Stomach (tissue), 19 donors: ENCODE measurements at places on chromosomes 2 and 18. TPM values are rescaled to one million over a fixed set of nuclear protein-coding genes. Genes with fewer than 3 reads are reported as not detected.

DNA sequence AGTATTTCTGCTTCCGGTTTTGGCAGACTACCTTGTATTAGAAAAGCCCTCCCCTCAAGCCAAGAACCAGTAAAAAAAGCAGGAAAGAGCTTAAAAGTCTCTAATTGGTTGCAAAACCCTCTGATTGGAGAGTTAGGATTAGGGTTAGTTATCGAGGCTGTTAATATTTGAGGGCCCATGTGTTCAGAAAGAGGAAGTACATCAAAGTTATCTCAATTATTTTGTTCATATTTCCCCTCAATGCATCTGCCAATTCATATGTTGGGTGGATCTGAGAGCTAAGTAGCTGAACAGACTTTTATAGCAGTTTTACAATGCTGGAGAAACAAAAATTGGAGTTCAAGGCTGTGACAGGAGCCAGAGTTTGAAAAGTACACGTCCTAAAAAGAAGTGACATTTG, 43.1 kb upstream of the KLHL14 start:
- no peak for DNase-seq

- DNase-seq: no peak
Observed at GRCh38 chr2:98293030-98293429, 53.2 kb upstream of the CNGA3 start.

DNA sequence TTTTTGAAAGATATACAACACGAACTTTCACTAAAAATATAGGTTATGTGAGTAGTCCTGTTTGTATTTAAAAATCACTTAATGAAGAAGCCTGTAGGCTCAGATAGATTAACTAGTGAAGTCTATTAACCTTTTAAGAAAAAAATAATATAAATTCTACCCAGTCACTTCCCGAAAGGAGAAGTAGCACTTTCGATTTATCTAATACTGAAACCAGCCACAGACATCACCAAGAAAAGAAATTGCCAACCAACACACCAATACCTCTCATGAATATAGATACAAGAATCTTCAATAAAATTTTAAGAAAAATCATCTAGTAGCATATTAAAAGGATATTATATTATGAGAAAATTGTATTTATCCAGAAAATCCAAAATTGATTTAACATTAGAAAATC, 160.5 kb downstream of the GALNT13 start:
- no peak for DNase-seq

DNA sequence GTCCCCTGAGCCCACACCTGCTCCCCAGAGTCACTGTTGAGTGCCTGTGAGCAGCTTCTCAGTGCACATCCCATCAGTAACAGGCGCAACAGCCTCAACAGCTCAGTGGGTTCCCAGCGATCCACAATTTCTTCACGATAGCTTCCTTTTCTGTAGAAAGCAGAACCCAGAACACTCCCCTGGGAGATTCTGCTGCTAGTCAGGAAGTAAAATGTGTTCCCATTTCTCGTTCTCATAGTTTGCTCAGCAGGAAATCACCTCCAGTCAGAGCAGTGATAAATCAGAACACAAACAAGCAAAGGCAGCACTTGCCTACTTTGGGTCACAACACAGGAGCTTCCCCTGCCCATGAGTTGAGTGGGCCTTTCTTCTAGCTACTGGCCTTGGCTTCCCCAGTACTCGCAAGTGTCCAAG, 48.9 kb upstream of the ATG16L1 start:
- DNase-seq: no peak

GRCh38 chr2:231673348-231673770, 35.0 kb upstream of the PTMA start:
- peak; percentile 92 for DNase-seq

DNA sequence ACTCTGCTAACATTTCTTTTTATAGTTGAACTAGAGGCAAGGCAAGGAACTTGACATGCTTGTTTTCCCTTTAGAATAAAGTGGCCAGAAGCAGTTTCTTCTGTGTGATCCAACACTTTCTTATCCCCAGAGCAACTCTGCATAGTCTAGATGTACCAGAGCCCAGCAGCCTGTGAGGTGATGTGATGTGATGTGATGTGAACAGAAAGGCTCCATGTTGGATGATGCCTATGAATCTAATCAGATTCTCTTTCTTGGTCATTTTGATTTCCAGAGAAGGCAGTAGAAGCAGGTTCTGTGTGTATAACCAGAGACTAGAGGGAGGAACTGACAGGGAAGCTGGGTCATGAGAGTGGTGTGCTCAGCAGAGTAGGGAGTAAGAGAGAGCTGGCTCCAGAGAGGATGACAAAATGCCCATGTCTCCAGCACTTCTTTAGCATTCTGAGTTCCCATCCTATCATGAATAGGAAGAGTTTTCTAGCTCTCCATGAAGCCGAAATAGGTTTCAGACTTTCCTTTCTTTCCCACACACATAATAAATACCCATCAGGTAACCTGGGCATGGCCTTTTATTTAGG, 31.0 kb upstream of the PTH2R start:
- DNase-seq: no peak

DNA sequence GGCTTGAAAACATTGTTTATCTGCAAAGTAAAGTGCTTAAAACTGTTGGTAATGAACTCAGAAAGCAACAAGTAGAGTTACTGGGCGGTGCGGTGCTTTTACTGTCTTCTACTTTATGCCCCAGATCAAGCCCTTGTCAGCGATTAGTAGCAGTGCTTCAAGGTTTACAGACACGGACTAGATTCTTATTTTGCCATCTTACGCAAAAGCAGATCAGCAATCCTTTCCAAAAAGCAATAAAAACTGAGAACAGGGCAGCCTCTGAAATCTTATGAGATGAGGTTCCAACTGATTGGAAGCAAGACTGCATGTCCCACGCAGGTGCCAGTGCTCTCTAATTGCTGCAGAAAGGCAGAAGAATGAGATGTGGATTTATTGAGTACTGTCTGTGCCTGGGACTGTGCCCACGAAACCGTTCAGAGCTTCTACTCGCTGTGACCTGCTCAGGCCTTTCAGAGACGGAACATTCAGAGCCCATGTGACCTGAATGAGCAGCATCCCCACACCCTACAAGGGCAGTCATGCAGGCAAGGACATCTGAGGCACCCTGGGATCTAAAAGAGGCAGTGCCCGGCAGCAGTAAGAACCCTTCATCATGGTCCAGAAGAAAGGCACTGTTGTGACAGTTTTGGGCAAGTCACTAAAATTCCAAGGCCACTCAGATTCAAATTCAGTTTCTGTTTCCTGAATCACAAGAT, 15.7 kb downstream of the COL4A3 start:
- no peak for DNase-seq

- DNase-seq: peak; percentile 60
Observed at GRCh38 chr2:238938003-238938400, 90.1 kb downstream of the TWIST2 start.

- no peak for DNase-seq
Observed at GRCh38 chr2:64212801-64213321, 68.6 kb upstream of the PELI1 start.

DNA sequence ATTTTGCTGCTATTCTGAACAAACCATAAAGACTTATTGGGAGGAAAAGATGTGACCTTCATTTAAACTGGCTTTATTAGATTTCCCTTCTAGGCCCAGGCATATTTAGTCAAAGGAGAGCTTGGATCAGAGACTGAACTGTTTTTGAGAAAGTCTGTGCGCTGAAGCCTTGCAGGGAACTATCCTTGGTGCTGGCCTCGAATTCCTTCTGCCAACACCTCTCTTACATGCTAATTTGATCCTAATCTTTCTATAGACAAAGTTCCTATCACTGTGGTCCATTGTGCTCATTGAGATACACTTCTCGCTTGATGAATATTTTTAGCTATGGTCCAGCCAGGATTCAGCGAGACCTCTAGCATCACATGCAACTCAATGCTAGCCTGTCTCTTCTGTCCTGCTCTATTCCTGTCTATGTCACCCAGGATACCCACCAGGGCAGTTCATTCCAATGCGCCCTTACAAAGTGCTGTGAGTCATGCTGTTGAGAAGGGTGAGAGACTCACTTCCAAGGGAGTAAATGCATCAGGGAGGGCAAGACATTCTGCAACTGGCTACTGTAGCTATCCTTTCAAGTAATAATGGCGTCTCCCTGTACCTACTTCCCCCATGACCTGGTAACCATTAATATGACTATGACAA, 356.7 kb upstream of the LYPD1 start:
- DNase-seq: no peak

DNA sequence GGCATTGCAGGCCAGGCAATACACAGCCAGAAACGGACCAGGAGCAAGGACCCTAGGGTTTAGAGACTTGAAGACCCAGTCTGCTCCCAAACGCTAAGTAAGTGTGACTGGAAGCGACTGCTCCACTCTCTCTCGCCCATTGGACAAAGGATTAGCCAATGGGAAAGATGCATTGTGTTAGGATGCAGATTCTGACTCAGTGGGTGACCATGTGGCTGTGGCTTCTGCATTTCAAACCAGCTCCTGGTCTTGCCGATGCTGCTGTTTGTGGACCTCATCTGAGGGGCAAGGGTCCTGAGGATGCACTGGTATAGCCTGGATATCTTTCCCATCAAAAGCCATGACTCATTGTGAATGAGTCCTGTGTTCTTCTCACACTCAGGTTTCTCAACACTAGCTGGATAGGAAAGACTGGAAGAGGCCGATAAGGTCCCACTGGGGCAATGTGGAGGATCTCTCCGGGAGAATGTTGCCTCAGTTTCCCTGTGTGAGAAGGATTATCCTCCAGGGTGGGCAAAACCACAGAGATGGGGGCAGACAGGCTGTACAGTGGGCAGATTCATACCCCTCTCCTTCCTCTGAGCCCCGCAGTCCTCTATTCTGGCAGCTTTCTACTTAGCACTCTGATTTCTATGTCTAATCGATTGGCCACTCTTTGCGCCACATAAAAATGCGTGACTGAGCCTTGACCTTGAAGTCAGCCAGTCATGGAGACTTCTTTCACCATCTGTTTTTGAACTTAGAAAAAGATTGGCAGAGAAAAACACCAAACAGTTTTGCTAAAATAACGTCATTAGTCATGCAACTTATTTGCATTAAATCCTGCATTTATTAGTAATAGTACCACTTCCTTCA, 257.1 kb downstream of the PRKCE start:
- no peak for DNase-seq

DNA sequence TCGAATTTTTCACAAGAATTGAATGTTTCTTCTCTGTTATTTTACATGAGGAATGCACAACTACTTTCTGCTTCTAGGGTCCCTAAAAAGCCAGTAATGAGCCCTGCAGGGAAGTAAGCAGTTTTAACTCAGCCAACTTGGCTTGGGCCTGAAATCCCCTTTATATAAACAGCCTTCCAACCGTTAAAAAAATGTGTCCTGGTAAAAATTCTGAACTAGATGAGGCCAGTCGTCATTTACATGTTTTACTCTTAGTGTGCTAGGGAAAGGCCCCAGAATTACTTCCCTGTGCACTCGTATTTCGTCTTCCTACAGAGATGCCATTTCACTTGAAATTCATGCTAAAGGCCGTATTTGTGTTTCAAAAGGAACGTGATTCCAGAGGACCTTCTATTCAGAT, 42.4 kb upstream of the RPE start:
- no peak for DNase-seq

DNA sequence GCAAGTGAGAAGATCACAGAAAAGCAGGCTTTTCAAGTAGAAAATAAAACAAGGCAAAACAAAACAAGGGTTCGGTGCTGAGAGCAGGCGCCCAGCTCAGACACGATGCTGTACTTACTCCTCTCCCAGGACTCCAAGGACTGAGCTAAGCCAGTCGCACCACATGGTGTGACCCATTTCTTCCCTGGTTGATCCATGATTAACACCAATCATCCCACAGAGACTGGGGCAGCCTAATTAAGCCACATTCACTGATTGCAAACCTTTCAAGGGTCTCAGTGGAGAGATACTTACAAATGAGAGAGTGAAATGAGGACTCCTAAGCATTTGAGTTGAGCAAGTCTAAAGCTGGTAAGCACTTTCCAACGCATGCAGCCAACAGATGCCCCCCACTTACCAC, 155.2 kb downstream of the MYO5B start:
- no peak for DNase-seq

- DNase-seq: peak; percentile 88
Observed at GRCh38 chr2:219509780-219510511, 4.3 kb upstream of the ASIC4 start.

- no peak for DNase-seq
Observed at GRCh38 chr2:39120521-39120770, 405 bp downstream of the SOS1 start.

PSMA8 gene
- total RNA-seq: not detected

FBXO48 gene
- 0.45 TPM for total RNA-seq

STPG4 gene
- not detected for total RNA-seq

FAM237A gene
- total RNA-seq: not detected

HYCC2 gene
- total RNA-seq: 9.6 TPM

TTC21B gene
- total RNA-seq: 9.9 TPM

VWA3B gene
- 4.0 TPM for total RNA-seq
